ENCODE measurements at places on chromosomes 5 and 9. TPM values are rescaled to one million over a fixed set of nuclear protein-coding genes. Genes with fewer than 3 reads are reported as not detected.

- DNase-seq: no peak
- H3K27ac ChIP-seq: no peak overlapping the region
- no peak overlapping the region for H3K4me3 ChIP-seq
- no peaks in the 10 kb centered on the region for H3K27me3 ChIP-seq
- peaks cover 72% of the 10 kb centered on the region for H3K4me1 ChIP-seq
- peaks cover 54% of the 10 kb centered on the region for H3K36me3 ChIP-seq
These were observed 11.4 kb downstream of the CHD1 start for GRCh38 chr5:98917433-98917832.

DNA sequence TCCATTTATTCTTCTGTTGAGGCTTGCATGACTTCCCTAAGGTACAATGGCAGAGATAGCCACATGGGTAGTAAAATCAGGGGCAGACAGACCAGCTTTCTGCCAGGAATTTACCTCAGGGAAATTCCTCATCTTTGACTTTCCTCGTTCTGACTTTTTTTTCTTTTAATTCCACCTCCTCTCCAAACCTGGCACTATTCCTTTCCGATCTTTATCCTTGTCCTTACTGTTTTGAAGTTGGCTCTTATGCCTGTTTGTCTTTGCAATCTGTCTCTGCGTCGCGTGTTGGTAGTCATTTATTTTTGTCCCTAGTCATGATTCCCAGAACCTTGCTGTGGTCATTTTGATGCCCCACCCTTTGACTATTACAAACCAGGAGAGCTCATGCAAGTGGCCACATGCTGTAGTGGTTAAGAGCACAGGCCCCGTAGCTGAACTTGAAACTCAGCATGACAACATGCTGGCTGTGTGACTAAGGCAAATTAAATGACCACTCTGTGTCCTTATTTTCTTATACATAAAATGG, 19.0 kb downstream of the TMC1 start:
- H3K27ac ChIP-seq: peak overlapping the region; percentile 44
- H3K4me1 ChIP-seq: peaks cover 20% of the 10 kb centered on the region
- no peak for DNase-seq
- no peaks in the 10 kb centered on the region for H3K27me3 ChIP-seq

GRCh38 chr5:29984156-29984540, 1209.3 kb upstream of the CDH6 start:
- H3K27ac ChIP-seq: no peak overlapping the region
- H3K27me3 ChIP-seq: no peaks in the 10 kb centered on the region
- no peaks in the 10 kb centered on the region for H3K4me1 ChIP-seq
- H3K4me3 ChIP-seq: no peak overlapping the region
- no peaks in the 10 kb centered on the region for H3K36me3 ChIP-seq

- no peak for DNase-seq
- H3K27me3 ChIP-seq: peaks cover 9% of the 10 kb centered on the region
- no peak overlapping the region for H3K4me3 ChIP-seq
- H3K27ac ChIP-seq: no peak overlapping the region
These were observed 96.1 kb upstream of the DNAH5 start for GRCh38 chr5:14040542-14040941.

GRCh38 chr5:97131921-97132320, 10.5 kb downstream of the LIX1 start:
- H3K4me1 ChIP-seq: peaks cover 4% of the 10 kb centered on the region
- H3K4me3 ChIP-seq: no peak overlapping the region
- H3K36me3 ChIP-seq: no peaks in the 10 kb centered on the region
- no peak for DNase-seq
- no peak overlapping the region for H3K27ac ChIP-seq

The CMBL gene
- 1.2 TPM for total RNA-seq

DNA sequence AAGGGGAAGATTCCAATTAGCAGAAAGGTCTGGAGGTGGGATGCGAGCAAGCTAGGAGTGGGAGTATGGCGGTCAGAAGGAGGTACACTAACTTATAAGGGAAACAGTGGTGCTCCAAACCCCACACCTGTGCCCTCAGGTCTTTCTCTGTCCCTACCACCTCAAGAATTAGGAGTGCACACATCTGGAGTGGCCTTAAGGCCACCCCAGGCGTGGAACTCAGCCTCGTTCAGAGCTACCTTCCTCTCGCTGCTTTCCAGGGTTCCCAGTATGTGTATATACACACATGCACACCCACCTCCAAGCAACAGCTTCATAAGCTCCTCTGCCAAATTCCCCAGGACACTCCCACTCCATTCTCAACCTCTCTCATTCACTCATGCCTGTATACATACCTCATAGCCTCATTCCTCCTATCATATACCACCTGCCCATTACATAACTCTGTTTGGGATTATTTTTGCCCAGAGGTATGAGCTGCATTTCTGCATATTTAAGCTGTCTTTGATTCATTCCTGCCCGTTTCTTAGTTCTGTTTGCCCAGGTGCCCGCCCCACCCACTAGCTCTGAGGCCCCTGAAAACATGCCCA, 118.7 kb downstream of the PSD2 start:
- no peak overlapping the region for H3K4me3 ChIP-seq
- H3K4me1 ChIP-seq: no peaks in the 10 kb centered on the region
- H3K27me3 ChIP-seq: peaks cover 12% of the 10 kb centered on the region
- no peaks in the 10 kb centered on the region for H3K36me3 ChIP-seq
- H3K27ac ChIP-seq: no peak overlapping the region

DNA sequence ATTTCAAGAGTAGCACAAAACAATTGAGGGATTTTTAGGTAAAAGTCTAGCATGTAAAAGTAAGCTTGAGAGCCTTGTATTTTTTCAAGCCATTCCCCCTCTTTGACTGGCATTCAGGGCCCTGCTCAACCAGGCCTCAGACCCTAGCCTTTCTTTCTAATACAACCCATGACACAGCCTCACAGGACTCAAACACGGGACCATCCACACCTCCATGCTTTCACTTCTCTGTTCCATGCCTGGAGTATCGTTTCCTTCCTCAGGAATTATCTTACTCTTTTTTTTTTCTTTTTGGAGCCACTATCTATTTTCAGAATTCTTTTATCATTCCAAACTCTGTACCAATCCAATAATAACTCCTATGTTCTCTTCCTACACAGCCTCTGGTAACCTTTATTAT, 560.2 kb upstream of the CLINT1 start:
- no peaks in the 10 kb centered on the region for H3K4me1 ChIP-seq
- no peak overlapping the region for H3K27ac ChIP-seq
- no peaks in the 10 kb centered on the region for H3K27me3 ChIP-seq

GRCh38 chr5:139223481-139223880, 25.3 kb upstream of the SIL1 start:
- no peaks in the 10 kb centered on the region for H3K36me3 ChIP-seq
- no peak overlapping the region for H3K4me3 ChIP-seq
- no peaks in the 10 kb centered on the region for H3K4me1 ChIP-seq
- no peak overlapping the region for H3K27ac ChIP-seq

DNA sequence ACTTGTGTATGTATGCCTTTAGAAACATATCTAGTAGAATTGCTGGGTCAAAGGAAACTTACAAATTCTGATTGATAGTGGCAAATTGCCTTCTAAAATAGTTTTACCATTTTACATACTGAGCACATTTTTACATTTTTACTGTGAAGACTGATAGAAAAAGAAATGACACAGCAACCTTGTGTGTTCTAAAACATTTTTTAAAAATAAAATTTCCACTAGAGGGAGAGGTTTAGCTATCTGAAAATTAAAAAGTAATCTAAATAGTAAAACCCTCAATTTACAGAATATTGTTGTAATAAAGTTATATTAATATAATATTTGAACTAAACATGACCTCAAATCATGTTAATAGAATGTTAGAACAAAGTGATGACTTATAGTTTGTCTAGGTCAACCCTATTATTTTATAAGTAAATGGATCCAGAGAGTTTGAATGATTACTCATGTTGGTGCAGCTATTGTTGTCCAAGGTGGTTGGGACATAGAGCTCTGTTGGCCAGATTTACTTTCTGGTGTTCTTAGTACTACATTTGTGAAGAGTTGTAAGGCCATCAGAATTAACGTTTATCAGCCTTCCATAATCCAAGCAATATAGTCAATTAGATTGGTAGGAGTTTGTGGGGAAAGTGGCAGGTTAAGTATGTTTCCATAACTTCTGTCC, 17.2 kb downstream of the CENPP start:
- peaks cover 43% of the 10 kb centered on the region for H3K36me3 ChIP-seq
- no peak overlapping the region for H3K27ac ChIP-seq
- no peaks in the 10 kb centered on the region for H3K27me3 ChIP-seq

DNA sequence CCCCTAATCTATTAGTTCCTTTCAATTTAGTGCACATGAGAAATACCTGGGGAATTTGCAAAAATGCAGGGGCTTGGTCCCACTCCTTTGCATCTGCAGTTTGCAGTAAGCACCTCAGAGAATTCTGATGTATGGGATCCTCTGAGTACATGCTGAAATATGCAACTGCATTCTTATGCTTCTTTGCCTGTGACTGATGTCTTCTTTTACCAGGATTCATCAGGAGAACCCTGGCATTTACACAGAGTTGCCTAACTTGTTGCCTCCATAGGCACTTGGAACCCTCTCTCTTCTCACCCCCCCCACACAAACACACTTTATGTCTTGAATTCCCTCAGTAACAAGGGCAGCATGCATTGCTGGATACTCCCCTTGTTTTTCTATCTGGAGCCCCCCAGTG, 173.1 kb downstream of the KDM4C start:
- peaks cover 12% of the 10 kb centered on the region for H3K36me3 ChIP-seq
- H3K27me3 ChIP-seq: no peaks in the 10 kb centered on the region
- H3K4me3 ChIP-seq: no peak overlapping the region
- peaks cover 42% of the 10 kb centered on the region for H3K4me1 ChIP-seq
- DNase-seq: no peak

Data from activated CD8-positive, alpha-beta T cell treated with anti-CD3 and anti-CD28 coated beads for 36 hours (primary cell).